ENCODE measurements at places on chromosomes 3 and 15.

DNA sequence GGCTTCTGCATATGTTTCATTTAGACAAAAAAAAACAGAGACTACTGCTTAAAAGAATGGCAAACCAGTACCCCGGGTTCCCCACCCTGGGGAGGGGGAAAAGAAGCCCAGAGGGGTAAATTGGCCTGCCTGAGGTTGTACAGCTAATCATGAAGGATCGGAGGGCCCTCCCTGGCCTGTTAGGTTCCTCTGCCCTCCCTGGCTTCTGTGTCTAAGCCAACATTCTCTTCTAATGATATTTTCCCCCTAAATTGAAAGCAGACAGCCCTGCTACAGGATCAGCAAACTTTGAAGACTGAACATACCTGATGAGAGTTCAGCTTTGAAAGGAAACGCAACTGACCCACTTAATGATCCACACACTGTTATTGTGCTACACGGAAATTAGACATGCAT is 2.5 kb downstream of the ARHGAP31 start:
- no peak for DNase-seq

DNA sequence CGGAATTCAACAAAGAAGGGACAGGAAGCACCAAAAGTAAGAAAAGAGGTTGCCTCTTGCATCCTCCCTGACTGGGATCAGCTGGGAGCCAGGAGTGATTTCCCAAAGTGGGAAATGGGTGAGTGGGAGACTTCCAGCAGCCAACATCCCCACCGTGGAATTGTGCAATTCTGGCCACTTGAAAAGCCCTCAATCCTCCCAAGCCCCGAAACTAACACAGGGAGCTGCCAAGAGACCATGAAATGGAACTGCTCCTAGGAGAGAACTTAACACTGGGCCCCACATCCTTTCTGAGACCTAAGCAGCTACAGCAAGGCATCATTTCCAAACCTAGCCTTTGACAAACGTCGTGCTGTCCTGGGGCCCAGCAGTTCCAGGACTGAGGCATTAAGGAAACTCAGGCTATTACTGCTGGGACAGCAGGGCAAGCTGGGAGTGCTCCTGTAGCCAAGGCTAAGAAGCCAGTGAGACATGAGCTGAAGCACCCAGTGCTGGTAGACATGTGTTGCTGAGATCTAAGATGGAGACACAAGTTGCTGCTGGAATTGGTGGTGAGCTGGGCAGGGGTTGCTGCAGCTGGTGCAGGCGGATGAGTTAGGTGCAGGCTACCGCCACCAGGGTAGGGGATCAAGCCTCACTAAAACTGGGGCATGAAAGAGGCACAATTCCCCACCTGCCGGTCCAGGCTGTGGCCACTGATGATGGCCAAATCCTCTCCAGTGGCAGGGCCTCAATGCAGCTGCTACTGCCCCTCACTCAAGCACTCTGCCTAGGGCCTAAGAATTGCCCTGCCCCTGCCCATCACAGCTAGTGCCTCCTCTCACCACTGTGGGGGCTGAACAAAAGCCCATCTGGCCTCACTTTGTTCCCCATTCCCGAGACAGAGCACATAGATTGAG is 43.9 kb downstream of the ALDH1A2 start:
- no peak for DNase-seq

- no peak for DNase-seq
These were observed 25.4 kb upstream of the EDEM1 start for GRCh38 chr3:5162102-5162501.

DNA sequence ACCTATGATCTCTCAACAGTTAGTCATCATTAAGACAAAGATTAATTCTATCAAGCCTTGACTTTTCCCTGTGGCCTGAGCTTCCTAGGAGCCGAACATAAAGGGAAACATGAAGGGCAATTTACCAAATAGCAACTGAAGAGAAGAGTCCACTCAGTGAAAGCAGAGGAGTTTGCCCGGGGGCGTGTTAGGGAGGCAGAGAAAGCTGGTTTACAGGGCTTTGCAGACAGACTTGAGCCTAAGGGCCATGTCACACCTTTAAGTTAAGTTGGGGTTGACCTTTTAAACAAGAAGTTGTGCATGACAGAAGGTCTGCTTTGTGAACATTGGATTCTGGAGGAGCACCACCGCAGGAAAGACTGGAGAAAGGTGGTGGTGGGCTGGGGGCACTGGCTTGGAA is 701.8 kb upstream of the CFAP20DC start:
- no peak for DNase-seq

GRCh38 chr3:178260887-178261565 is 275.2 kb upstream of the KCNMB2 start:
- no peak for DNase-seq

DNA sequence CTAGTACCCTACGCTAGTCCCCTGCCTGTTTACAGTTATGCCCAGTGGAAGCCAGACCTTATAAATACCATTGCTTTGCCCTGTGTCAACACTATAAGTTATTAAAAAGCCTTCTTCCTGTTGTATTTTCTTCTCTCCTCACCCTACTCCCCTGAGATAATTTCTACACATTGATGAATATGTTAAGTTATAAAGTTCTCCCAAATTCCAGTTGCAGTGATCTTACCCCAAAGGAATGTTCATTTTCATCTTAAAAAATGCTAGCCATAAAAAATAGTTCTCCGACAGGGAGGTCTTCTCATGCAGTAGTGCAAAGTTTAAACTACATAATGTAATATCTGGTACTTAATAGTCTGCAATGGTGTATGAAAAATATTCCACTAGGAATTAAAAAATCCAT is 58.6 kb downstream of the MAP2K5 start:
- DNase-seq = no peak

- DNase-seq = no peak
These were observed 103.9 kb downstream of the FBN1 start for GRCh38 chr15:48541341-48542278.

- DNase-seq = no peak
These were observed 98.7 kb downstream of the TBC1D5 start for GRCh38 chr3:17643691-17644090.

DNA sequence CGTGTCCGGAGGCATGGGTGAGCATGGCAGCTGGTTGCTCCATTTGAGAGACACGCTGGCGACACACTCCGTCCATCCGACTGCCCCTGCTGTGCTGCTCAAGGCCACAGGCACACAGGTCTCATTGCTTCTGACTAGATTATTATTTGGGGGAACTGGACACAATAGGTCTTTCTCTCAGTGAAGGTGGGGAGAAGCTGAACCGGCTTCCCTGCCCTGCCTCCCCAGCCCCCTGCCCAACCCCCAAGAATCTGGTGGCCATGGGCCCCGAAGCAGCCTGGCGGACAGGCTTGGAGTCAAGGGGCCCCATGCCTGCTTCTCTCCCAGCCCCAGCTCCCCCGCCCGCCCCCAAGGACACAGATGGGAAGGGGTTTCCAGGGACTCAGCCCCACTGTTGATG is 49.5 kb downstream of the PGPEP1L start:
- no peak for DNase-seq

DNA sequence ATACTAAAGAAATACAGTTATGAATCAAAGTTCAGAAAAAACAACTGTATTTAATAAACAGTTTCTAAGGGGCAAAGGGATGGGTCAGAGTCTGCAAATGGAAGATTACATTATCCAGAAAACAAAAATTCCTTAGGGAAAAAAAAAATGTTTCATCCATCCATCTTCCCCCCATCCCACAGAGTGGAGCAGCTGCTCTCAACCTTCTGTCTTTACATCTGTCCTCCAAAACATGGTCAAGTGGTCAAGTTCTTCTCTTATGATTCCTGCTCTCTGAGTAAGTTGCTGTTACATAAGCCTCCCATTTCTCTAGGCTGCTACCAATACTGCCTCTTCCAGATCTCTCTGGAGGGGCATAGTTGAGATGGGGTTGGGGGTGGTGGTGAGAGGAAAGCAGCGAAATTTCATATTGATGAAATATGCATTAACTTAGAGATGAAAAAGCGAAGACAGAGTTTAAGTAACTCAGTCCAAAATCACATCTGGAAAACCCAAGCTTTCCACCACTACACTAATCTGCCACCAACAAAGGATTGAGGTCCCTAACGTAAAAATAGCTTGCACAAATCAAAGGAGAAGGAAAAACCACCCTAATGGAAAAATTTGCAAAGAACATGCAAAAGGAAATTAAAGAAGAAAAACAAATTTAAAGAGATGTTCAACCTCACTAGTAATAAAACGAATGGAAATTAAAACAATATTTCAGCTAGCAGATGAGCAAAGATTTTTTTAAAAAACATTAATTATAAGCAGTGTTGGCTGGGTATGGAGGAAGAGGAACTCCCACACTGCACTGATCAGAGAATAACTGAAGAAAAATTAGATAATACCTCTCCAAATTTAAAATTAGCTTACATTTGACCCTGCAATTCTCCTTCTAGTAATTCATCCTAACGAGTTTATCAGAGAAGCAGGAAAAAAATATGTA is 109.5 kb downstream of the ST8SIA2 start:
- DNase-seq = no peak

DNA sequence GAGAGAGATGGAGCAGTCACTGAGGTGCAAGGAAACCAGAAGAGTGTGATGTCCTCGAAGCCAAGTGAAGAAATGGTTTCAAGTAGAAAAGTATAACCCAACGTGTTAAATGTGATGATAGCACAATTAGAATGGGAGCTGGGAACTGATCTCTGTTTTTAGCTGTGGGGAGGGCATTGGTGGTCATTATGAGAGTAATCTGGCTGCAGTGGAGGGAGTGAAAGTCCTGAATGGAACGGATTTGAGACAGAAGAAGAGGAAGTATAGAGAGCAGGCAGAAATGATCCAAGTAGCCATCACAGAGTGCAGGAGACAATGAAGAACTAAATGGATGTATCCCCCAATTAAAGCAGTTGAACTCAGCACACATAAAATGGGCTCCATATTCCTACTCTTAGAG is 235.3 kb downstream of the IGSF11 start:
- DNase-seq = no peak

DNA sequence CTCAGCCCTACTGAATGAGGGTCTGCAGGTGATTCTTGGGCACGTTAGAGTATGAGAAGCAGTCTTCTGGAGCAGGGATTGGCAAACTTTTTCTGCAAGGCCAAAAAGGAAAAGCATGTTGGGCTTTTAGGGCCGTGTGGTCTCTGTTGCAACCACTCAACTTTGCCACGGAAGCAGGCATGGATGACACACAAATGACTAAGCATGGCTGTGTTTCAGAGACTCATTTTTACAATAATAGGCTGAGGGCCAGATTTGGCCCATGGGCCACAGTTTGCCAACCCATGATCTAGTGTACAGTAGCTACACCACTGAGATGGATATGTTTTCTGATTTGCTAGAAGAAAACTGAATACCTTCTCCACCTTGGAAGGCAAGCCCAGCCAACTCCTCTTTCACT is 66.1 kb upstream of the PRICKLE2 start:
- no peak for DNase-seq

- no peak for DNase-seq
These were observed 2.4 kb upstream of the ADGRG7 start for GRCh38 chr3:100606894-100607512.

- DNase-seq = no peak
These were observed 329.1 kb downstream of the VPS13C start for GRCh38 chr15:61731099-61731498.

DNA sequence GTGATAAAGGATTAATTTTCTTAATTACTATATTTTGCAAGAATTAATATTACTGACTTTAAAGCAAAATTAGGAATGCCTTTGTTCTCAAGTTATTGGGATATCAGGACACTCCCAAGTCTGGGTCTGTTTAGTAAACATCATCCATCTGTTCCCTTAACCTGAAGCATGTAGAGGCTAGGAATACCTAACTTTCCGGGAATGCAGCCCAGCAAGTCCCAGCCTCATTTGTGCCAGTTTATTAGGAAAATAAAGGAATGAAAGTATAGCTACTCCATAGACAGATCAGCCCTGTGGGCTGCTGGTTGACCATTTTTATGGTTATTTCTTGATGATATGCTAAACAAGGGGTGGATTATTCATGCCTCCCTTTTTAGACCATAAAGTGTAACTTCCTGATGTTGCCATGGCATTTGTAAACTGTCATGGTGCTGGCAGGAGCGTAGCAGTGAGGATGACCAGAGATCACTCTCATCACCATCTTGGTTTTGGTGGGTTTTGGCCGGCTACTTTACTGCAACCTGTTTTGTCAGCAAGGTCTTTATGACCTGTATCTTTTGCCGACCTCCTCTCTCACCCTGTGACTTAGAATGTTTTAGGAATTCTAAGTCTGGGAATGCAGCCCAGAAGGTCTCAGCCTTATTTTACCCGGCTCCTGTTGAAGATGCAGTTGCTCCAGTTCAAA is 540.2 kb downstream of the NAALADL2 start:
- DNase-seq = no peak

DNA sequence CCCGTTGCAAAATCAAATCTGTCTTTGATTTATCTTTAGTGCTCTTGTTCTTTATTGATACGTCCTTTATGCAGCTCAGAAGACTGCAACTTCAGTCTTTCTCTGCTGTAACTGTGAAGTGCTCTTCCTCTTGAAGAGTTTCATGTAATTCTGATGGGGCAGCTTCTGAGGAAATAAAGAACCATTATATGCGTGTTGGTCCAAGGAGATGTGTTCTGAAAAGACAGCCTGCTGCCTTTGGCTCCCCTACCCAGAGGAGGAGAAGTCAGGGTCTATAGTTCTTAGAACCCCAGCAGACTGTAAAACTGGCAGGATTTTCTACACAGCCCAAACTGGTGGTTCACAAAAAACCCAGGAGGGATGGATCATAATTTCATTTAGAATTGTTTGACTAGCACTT is 22.4 kb upstream of the ABHD10 start:
- no peak for DNase-seq

- DNase-seq = no peak
These were observed 162.3 kb upstream of the TMC3 start for GRCh38 chr15:81536356-81536755.

DNA sequence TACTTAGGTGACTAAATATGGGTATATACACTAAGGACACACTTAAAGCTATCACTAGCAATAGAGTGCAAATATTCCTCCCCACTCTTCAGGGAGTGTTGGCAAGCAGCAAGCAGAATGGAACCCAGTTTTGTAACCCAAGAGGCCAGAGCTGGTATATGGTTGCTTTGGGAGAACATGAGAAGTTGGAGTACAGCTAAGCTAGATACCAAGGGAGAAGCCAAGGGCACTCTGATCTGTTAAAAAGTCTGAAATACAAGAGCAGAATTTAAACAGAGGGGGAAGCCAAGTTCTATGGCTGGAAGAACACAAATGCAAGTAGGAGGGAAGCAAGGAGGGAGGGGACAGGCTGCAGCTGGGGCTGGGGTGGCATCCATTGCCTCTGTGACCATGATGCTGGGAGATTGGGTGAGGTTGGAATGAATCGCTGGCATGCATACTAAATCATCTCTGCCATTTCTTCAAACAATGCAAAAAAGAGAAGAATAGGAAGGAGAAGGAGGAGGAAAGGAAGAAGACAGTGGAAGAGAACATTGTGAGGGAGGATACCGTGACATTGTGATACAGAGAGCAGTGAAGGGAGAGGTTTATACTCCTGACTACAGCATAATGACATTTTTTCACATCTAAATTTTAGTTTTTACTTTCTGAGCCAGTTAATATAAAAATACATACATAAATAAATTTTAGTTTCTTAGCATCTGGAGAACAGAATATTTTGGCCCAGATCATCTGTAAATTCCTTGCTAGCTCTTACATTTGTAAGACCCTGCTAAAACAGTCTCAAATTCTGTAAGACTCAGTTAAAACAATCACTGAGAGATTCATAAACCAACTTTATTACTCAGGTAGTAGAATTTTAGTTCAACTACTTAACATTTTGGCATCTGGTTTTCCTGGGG is 9.0 kb upstream of the ANXA2 start:
- no peak for DNase-seq

Data from omental fat pad (tissue), 4 donors.